Activated naive CD8-positive, alpha-beta T cell treated with anti-CD3 and anti-CD28 coated beads, Interleukin-2, amount 10 ng/mL, durations not matched to agents 7 days and 5 days (primary cell): ENCODE measurements at places on chromosomes 11 and 22. TPM values are rescaled to one million over a fixed set of nuclear protein-coding genes. Genes with fewer than 3 reads are reported as not detected.

Gene DYNC2H1
- total RNA-seq: 3.5 TPM

DNA sequence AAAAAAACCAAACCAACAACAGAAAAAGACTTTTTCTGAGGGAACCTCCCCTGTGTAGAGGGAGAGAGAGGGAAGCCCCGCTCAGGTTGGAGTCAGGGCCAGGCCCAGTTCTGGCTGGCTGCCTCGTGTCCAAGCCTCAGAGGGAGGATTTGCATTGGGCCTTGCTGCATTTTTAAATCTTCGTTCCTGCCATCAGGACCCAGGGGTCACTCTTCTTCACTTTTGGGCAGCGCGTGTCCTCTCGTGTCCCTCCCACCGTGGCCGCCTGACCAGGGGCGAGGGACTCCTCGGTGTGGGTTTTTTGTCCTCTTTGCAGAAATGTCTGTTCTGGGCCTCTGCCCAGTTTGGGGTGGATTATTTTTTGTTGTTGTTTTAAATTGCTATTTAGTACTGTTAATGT lies 57.9 kb downstream of the LRRC74B start:
- H3K27ac ChIP-seq: no peak overlapping the region
- no peak overlapping the region for H3K4me3 ChIP-seq
- no peaks in the 10 kb centered on the region for H3K36me3 ChIP-seq
- no peak for DNase-seq
- peaks cover 8% of the 10 kb centered on the region for H3K4me1 ChIP-seq

- no peak overlapping the region for H3K27ac ChIP-seq
- H3K4me1 ChIP-seq: no peaks in the 10 kb centered on the region
- no peaks in the 10 kb centered on the region for H3K36me3 ChIP-seq
- no peak overlapping the region for H3K4me3 ChIP-seq
Measured at GRCh38 chr11:8973121-8973520, 8.9 kb upstream of the TMEM9B start.

Gene ELFN2
- 0.47 TPM for total RNA-seq

DNA sequence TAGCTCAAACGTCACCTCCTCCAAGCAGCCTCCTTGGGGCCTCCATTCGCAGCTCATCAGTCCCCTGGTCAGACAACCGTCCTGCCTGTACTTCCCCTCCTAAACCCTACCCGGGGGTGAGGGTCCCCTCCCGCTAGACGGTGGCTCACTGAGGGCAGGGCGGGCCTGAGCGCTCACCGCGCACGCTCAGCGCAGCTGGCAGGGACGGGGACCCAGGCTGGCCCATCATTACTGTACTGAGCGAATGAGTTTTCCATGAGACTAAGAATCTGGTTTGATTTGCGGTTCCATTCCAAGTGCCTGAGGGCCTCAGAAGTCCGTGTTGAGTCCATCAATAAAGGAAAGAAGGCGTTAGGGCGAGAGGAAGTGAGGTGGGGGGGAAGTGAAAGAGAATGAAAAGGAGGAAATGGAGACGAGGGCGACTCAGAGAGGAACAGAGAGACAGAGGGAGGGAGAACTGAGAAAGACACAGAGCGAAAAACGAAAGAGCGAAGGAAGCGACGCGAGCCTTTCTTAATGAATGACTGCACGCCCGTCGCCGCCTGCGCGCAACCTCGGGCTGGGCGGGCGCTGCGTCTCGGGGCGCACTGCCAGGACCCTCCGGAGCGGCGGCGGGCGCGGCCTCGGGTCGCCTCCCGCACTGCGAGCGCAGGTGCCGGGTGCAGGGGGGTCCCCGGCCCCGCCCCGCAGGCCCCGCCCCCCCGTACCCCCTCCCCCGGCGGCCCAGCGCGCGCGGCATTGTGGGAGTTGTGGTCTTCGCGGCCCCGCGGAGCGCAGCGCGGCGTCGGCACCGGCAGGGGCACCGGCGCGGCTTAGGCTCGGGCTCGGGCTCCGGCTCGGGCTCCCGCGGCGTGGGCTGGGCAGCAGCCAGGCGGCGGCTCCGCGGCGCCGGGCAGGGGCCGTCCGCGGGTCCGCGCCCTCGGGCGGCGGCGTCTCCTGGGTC lies at the start of gene ASPHD2:
Gene ASPHD2 (plus strand): TSS at position 746 of the 943 bp plus-strand sequence. CDS start 4,356 bp downstream, outside the sequence.
- H3K4me3 ChIP-seq: peak within 1 kb of the TSS; percentile 99
- peaks cover 44% of the 10 kb centered on the region for H3K4me1 ChIP-seq
- peaks cover 8% of the 10 kb centered on the region for H3K27me3 ChIP-seq
- H3K36me3 ChIP-seq: peaks cover 5% of the 10 kb centered on the region
- peak; percentile 87 for DNase-seq

GRCh38 chr22:48870436-48870835 lies 957.2 kb downstream of the BRD1 start:
- no peaks in the 10 kb centered on the region for H3K36me3 ChIP-seq
- DNase-seq: no peak
- H3K4me3 ChIP-seq: no peak overlapping the region
- no peak overlapping the region for H3K27ac ChIP-seq

GRCh38 chr11:16299390-16299789 lies 57.0 kb downstream of the SOX6 start:
- no peaks in the 10 kb centered on the region for H3K36me3 ChIP-seq
- no peak for DNase-seq
- no peaks in the 10 kb centered on the region for H3K4me1 ChIP-seq
- no peaks in the 10 kb centered on the region for H3K27me3 ChIP-seq

DNA sequence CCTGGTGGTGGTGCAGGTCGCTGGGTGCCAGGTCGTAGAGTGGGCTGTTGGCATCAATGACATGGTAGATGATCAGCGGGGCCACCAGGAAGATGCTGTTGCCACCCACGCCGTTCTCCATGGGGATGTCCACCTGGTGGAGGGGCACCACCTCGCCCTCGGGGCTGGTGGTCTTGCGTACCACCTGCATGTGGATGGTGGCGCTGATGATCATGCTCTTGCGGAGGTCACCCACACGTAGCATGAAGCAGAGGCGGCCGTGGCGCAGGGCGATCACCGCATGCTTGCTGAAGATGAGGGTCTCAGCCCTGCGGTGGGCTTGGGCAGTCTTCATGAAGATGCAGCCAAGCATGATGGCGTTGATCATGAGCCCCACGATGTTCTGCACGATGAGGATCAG lies 1.2 kb downstream of the KCNJ11 start:
- H3K4me3 ChIP-seq: peak overlapping the region; percentile 50
- no peak overlapping the region for H3K27ac ChIP-seq
- no peak for DNase-seq
- H3K27me3 ChIP-seq: peaks cover 10% of the 10 kb centered on the region

GRCh38 chr11:2298131-2298794 lies 3.5 kb downstream of the C11orf21 start:
- peaks cover 18% of the 10 kb centered on the region for H3K36me3 ChIP-seq
- peaks cover 5% of the 10 kb centered on the region for H3K27me3 ChIP-seq
- H3K4me3 ChIP-seq: no peak overlapping the region
- peaks cover 28% of the 10 kb centered on the region for H3K4me1 ChIP-seq
- H3K27ac ChIP-seq: no peak overlapping the region

DNA sequence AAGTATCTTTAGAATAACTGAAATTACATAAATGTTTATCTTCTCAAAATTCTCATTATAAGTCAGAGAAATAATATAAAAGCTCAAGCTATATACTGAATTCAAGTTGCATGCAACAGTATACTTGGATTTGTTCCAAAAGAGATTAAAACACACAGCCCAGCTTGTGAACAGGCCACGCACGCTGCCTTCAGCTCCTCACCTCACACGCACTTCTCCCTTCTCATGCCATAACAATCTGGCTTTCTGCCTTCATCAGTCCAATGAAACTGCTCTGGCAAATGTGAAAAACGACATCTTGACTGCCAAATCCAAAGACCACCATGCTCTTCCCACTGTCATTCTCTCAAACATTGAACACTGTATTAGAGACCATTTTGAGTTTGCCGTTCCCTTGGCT lies 22.1 kb downstream of the ATP6V1E1 start:
- H3K36me3 ChIP-seq: peaks cover 11% of the 10 kb centered on the region
- no peaks in the 10 kb centered on the region for H3K27me3 ChIP-seq
- H3K27ac ChIP-seq: no peak overlapping the region
- DNase-seq: no peak
- H3K4me3 ChIP-seq: no peak overlapping the region

GRCh38 chr11:108131993-108132392 lies 10.6 kb downstream of the ACAT1 start:
- H3K4me3 ChIP-seq: no peak overlapping the region
- H3K36me3 ChIP-seq: peaks cover 22% of the 10 kb centered on the region
- DNase-seq: no peak
- no peak overlapping the region for H3K27ac ChIP-seq
- H3K27me3 ChIP-seq: no peaks in the 10 kb centered on the region

Gene POU2AF2
- total RNA-seq: not detected

Gene ADAMTS15
- 0.11 TPM for total RNA-seq

DNA sequence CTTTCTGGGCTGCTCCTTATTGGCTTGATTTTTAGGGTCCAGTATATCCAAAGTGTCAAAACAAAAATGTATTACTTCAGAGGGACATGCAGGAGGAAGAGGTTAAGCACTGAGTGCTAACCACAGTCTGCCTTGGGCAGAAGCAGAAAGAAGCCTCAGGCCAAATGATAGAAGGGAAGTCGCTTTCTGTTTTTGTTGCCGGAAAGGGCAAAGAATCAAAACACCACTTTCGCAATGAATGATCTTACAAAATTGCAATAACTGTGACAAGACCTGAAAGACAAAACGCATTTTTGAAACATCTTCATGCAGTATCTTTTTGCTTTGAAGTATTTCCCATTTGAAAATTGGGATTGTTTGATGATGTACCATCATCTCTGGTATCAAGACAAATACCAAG lies 70.1 kb upstream of the PICALM start:
- no peaks in the 10 kb centered on the region for H3K36me3 ChIP-seq
- H3K27ac ChIP-seq: peak overlapping the region; percentile 95
- no peak for DNase-seq
- H3K27me3 ChIP-seq: no peaks in the 10 kb centered on the region

Gene LGALS1
- total RNA-seq: 1,082 TPM

DNA sequence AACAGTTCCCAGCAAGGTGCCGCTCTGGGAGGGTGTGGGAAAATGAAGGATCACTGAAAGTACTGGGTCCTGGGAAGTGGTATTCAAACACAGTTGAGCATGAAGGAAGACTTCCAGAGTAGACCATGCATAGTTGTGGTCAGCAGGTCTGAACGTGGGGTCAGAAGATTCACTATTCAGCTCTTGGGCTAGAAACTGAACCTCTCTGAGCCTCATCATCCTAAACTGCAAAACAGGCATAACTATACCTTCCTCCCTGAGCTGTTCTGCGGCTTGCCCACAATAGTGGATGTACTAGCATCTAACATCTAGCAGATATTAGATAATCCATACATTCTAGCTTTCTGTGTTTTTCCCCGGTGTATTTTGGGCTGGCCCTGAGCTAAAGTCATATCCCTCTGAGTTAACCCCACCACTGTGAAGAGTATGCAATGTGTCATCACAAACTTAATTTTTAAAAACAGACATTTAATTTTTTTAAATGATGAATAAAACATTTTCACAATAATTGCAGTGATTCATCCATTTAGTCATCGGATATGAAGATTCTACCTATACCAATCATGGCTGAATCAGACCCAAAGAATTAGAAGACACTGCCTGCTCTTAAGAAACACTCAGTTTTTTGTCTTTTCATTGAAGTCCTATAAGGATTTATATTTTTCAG lies 179.1 kb downstream of the BLID start:
- H3K27me3 ChIP-seq: peaks cover 9% of the 10 kb centered on the region
- H3K4me1 ChIP-seq: no peaks in the 10 kb centered on the region
- DNase-seq: no peak

- no peaks in the 10 kb centered on the region for H3K27me3 ChIP-seq
- H3K4me3 ChIP-seq: no peak overlapping the region
- DNase-seq: no peak
Measured at GRCh38 chr22:34781681-34782080, 284.3 kb upstream of the ISX start.

DNA sequence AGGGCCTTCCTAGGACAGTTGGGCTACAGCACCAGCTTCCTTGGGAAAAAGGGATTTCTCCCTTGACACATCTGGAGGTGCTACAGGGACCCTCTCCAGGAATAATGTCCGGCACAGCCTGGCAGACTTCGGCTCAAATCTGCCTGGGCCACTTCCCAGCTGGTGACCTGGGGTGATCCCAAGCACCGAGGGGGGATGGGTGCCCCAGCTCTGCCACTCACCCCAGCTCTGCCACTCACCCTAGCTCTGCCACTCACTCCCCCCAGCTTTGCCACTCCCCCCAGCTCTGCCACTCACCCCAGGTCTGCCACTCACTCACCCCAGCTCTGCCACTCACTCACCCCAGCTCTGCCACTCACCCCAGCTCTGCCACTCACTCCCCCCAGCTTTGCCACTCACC lies 9.9 kb downstream of the OSBPL5 start:
- no peak overlapping the region for H3K27ac ChIP-seq
- peaks cover 8% of the 10 kb centered on the region for H3K4me1 ChIP-seq
- H3K36me3 ChIP-seq: peaks cover 2% of the 10 kb centered on the region
- no peak overlapping the region for H3K4me3 ChIP-seq

- DNase-seq: no peak
- no peaks in the 10 kb centered on the region for H3K36me3 ChIP-seq
- no peak overlapping the region for H3K4me3 ChIP-seq
- peaks cover 4% of the 10 kb centered on the region for H3K27me3 ChIP-seq
- H3K4me1 ChIP-seq: no peaks in the 10 kb centered on the region
Measured at GRCh38 chr22:46549971-46550641, 12.7 kb upstream of the CELSR1 start.

- H3K4me3 ChIP-seq: no peak overlapping the region
- no peak overlapping the region for H3K27ac ChIP-seq
- H3K4me1 ChIP-seq: no peaks in the 10 kb centered on the region
- H3K27me3 ChIP-seq: peaks cover 20% of the 10 kb centered on the region
- no peaks in the 10 kb centered on the region for H3K36me3 ChIP-seq
Measured at GRCh38 chr11:119721129-119722120, 7.6 kb downstream of the NECTIN1 start.

- no peaks in the 10 kb centered on the region for H3K36me3 ChIP-seq
- no peak overlapping the region for H3K4me3 ChIP-seq
- peaks cover 21% of the 10 kb centered on the region for H3K27me3 ChIP-seq
- no peak overlapping the region for H3K27ac ChIP-seq
Measured at GRCh38 chr11:45316258-45316657, 30.1 kb upstream of the SYT13 start.

DNA sequence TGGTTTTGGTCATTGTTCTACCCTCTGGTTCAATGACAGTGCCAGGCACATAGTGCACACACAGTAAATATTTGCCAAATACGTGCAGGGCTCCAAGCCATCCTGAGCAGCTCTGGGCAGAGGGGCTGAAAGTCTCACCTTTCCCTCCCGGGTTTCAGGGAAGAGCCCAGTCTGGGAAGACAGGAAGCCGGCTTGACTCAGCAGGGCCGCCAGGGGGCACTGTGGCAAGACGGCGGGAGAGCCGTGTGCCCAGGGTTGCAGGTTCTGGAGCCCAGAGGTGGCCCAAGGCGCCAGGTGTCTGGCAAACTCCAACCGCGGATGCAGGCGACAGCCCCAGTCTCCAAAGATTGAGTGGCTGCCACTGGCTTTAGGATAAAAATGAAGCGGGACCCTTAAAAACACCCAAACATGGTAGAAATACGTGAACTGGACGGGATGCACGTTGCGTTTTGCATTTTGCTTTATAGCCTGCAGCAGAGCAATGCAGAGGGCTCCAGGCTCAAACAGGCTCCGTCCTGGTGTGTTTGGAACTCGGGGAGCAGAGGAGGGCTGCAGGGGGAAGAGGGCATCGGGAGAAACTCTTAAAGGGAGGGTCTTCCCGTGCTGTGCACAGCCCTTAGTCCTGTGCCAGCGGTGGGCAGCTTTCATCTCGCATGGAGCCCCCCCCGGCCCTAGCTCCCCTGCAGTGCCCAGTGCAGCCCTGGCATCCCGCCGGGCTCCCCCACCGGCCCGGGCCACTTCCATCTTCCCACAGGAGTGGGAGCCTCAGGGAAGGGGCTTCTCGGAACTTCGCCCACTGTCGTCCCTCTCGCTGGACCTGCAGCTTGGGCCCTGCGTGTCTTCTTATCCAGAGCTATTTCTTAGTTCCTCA lies 10.7 kb downstream of the KRTAP5-5 start:
- H3K36me3 ChIP-seq: no peaks in the 10 kb centered on the region
- peak; percentile 59 for DNase-seq
- H3K27ac ChIP-seq: no peak overlapping the region
- no peak overlapping the region for H3K4me3 ChIP-seq
- no peaks in the 10 kb centered on the region for H3K4me1 ChIP-seq
- peaks cover 6% of the 10 kb centered on the region for H3K27me3 ChIP-seq
